ENCODE measurements at places on chromosomes 3 and 15.

DNA sequence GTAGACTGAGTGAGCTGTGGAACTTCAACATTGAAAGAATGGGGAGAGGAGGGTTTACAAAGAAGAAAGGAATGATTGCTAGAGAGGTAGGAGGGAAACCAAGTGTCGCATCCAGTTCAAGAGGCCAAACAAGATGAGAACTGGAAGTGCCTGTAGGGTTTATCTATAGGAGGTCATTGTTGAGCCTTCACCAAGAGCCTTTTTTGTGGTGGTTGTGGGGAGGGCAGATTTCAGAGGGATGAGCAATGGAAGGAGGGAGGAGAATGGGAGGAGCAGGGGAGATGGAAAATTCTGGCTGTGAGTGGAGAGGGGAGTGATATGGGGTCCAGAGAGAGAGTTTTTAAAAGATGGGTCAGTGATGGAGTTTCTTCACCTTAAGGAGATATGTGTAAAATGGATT, 8.5 kb downstream of the PDIA5 start:
- no peak for DNase-seq

DNA sequence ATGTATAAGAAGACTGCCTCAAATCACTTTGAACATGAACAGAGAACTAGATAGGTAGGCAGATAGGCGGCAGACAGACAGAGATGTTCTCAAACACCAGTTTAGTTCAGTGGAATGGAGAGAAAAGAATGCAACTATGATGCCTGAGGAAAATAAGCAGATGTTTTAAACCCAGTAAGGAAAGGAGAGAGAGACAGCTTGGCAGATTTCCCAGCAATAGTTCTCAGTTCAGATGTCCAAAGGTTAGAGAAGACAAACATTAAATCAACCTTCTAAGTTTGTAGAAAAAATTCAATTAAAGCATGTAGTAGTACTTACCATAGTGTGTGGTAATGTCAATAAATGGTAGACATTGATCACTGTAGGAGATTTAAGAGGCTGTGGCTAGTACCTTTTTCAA, 209.6 kb upstream of the PFN2 start:
- DNase-seq, result no peak

- DNase-seq, result no peak
Observed at GRCh38 chr3:107208100-107208499, 169.1 kb upstream of the CCDC54 start.

DNA sequence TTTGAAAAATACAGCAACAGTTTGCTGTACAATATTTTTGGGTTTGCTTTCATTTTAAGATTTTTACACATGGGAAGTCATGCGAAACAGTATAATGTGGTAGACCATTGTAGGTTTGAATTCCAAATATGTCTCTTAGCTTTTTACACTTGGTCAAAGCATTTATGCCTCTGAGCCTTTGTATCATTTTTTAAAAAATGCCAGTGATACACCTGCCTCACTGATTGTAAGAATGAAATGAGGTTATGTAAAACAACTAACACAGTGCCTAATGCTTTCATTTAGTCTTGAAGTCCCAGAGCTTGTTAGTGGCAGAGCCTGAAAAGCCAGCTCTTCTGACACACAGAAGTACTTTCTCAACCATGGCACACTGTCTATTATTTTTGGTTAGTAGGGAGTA, 202.0 kb downstream of the UBE2E2 start:
- DNase-seq, result no peak

DNA sequence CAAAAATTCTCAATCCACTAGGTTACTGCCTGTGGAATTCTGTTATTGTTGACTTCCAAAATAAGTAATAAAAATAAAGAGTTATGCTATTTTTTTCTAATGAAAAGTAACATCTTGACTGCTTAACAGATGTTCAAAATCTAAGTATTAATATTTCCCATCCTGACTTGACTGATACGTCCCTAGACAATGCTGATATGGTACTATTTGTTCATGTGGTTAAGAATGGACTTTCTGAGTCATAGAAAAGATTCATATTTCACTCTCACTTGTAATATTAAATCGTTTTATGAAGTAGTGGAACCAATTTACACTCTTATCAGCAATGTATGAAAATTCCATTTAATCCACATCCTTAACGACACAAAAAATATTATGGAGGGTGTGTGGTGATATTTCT, 104.8 kb upstream of the PLSCR5 start:
- no peak for DNase-seq

DNA sequence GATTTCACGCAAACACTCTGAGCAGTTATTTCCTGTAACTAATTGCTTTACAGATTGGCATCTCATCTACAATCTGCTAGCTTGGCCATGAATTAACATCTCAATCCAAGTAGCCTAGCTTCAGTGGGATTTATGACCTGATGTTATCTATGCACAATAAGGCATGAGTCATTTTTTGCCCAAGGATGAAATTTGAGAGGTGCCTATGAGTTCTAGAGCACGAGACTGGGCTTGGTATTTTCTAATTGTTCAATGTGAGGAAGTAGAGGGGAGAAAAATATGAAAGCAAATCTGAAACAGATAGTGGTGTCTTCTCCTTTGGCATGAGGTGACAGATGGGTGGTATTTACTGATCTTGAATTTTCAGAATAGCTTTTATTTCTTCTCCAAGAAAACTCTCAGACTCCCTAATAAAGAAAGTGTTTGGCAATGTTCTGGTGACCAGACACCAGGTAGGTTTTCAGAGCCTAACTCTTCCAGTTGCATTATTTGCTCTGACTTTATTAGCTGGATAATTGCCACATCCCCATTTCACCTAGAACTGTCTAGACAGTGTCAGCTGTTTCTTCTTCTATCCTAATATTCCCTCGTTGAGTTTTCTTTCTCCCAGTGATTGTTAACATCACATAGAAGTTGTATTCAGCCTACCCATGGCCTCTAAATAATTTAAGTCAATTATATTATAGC, 301.0 kb upstream of the UMPS start:
- DNase-seq, result no peak

DNA sequence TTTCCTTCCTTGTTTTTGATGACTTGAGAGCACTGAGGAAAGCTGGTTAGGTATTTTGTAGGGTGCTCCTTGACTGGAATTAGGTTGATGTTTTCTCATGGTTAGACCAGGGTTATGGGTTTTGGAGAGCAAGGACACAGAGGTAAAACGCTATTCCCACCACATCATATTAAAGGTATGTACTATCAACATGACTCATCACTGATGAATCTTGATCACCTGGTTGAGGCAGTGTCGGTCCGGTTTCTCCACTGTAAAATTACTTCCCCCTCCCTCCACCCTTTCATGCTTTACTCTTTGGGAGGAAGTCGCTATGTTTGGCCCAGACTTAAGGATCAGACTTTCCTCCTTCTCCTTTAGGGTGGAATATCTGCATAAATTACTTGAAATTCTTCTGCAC, 201.6 kb downstream of the EDEM1 start:
- DNase-seq, result no peak

DNA sequence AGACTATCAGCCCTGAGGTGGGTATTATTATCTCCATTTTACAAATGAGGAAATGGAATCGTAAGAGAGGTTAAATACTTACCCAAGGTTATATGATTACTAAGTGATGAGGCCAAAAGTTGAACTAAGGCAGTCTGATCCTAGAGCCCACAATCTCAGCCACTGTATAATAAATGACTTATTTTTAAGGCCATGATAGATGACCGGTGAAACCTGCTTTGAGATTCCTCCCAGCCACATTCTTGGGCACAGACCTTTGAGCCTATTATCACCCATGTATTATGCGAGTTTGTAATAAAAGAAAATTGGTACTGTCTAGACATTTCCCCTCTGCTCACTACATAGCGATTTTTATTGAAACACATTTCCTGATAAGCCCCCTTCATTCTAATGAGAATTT, 37.4 kb downstream of the POLQ start:
- no peak for DNase-seq

- DNase-seq, result no peak
Observed at GRCh38 chr3:172614340-172615274, 91.4 kb upstream of the TNFSF10 start.

DNA sequence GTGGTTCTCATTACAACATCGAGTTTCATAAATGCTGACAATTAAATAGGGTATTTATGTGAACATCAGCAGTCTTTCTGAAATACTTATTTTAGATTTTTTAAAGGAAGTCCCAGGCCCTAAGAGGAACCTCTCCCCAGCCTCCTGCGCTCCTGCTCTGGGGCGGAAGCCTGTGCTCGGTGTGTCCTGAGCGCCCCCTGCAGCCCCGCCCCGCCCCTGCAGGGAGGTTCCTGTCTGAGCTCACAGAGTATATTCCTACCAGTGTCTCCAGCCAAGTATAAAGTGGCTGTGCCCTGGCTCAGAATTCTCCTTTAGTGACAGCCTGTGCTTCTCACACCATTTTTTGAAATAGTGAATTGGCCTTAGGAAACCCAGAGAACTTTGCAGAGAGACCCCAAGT, 567.9 kb downstream of the GOLGA6L6 start:
- no peak for DNase-seq

DNA sequence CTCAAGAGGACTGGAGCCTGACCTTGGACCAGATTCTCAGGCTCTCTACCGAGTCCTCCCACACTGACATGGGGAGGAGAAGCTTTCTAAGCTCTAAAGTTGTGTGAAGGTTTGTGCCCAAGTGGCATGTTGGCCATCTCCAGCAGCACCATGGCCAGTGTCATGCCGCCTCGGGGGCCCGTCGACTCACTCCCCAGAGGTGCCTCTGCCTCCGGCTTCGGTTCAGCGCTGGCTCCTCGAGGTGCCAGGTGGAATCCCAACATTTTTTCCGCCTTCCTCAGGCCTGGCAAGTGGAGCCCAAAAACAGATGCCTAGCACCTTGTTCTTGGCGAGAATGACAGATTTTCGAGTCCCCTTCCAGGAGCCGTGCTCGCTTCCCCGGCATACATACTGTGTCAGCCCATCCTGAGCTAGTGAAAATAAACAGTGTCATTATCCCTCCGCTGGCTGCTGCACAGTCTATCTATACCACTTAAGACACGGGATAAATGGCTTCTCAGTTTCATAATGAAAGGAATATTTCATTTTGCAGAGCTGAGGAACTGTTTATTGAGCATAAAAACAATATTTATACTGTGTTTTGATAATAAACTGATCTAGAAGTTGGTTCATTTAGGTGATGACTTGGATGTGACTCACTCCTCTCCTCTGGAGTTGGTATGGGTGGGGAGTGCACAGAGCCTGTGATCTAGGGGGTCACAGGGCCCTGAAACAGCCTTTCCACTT, 328.5 kb upstream of the TLE3 start:
- DNase-seq, result no peak

DNA sequence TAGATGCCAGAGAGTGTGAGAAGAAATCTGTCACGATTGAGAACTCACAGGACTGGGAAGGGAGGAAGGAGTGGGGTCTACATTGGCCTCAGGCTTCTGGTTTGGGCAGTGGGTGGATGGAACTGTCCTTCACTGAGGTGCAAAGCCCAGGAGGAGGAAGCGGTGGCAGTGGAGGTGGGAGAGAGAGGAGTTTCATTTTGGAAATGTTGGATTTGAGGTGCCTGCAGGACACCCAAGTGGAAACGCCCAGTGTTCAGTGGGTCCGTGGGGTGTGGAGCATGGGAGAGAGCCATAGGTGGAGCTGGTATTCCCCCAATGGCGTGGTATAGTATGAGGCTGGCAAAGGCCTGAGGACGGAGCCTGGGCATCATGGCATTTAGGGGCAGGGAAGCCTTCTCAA, 9.3 kb upstream of the EPHB3 start:
- DNase-seq, result no peak

DNA sequence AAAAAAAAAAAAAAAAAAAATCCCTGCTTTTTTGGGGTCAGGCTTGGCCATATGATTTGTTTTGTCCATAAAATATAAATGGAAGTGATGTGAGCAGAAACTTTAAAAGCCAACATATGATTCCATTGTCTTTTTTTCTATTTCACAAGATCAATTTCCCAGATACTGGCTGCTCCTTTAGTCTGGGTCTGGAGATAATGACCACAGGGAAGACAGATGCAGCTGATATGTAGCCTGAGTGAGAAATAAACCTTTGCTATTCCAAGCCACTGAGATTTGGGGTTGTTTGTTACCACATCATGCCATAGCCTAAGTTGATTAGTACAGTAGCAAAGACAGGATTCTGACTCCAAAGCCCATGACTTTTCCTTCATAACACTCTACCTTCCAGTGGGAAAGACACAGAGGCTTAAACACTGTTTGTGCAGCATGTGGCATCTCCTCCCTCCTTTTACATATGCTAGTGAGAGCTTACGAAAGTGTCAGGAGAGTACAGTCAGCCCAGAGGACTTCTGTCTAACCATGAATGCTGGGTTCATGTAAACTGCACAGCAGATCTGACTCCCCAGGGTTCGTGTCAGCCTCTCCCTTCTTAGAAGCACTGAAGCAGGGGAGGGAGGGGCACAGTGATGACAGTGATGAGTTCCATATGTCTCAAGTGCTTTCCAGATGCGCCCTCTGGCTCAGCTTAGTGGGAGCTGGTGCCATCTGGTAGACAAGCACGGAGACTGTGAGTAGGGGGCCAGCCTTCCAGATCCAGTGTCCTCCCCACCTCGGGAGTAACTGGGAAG, 36.7 kb upstream of the SLC7A14 start:
- no peak for DNase-seq

- DNase-seq, result no peak
Observed at GRCh38 chr3:184471439-184471838, 90.1 kb upstream of the EPHB3 start.

- no peak for DNase-seq
Observed at GRCh38 chr3:52226229-52226817, 878 bp upstream of the TLR9 start.

DNA sequence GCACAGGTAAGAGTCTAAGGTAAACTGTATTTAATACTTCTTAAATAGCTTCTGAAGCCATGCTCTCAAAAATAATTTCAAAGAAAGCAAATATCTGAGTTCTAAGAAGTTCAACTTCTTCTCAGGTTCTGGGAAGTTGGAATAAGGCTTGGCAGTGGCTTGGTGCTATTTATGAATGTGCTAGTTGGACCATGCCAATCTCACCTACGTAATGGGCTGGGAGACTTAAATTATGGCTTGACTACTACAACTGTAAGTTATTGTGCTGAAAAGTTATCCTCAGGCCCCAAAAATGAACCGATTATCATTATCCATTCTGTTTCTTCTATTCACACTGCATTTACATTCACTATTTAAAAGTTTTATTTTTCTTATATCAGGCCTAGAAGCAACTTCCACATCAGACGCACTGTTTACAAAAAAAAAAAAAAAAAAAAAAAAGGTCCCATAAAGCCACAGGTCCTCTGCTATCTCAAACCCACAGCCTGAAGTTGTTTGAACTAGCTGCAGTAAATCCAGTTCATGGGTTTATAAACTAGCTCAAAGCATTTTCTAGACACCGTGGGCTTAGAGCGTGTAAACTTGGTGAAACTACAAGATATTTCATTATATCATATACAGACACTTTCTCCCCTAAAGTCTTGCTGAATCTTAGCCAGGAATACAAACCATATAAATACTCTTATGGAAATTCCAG, 3.4 kb downstream of the LRIG1 start:
- DNase-seq, result no peak

DNA sequence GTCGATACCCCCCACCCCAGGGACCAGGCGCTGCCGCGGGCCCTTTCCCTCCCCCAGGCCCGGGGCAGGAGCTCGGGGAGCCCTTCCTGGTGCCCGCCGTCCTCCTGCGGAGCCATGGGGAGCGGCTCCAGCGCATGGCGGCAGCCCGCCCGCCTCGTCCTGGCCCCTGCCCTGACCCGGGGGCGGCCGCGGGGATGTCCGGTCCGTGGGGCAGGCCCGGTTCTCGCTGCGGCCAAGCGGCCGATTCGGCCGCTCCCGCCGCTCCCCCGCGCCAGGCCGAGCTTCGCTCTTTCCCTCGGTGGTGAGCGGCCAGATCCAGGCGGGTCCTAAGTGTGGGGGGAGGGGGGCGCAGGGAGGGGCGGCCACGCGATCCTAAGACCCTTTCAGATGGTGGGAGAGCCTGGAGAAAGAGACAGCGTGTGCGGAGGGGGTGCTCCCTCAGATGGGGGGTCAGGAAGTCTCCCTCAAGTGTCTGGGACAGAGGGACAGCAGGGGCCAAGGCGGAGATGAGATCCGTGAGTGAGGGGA, 1.3 kb downstream of the NEIL1 start:
- DNase-seq, result no peak
